ENCODE measurements at places on chromosomes 1 and 21. TPM values are rescaled to one million over a fixed set of nuclear protein-coding genes. Genes with fewer than 3 reads are reported as not detected.

L1TD1 gene
- 1.9 TPM for total RNA-seq

IRF6 gene
- total RNA-seq = 2.8 TPM

REN gene
- not detected for total RNA-seq

PRELP gene
- total RNA-seq = 4.4 TPM

RAVER2 gene
- total RNA-seq = 27.1 TPM

RPTN gene
- total RNA-seq = not detected

AGPAT3 gene
- 35.5 TPM for total RNA-seq

G0S2 gene
- total RNA-seq = 6.1 TPM

AMPD1 gene
- 0.89 TPM for total RNA-seq

MAP1LC3C gene
- 3.7 TPM for total RNA-seq

TMEM240 gene
- 10.2 TPM for total RNA-seq

RALGPS2 gene
- total RNA-seq = 38.8 TPM

CLCA1 gene
- total RNA-seq = 0.06 TPM

DNA sequence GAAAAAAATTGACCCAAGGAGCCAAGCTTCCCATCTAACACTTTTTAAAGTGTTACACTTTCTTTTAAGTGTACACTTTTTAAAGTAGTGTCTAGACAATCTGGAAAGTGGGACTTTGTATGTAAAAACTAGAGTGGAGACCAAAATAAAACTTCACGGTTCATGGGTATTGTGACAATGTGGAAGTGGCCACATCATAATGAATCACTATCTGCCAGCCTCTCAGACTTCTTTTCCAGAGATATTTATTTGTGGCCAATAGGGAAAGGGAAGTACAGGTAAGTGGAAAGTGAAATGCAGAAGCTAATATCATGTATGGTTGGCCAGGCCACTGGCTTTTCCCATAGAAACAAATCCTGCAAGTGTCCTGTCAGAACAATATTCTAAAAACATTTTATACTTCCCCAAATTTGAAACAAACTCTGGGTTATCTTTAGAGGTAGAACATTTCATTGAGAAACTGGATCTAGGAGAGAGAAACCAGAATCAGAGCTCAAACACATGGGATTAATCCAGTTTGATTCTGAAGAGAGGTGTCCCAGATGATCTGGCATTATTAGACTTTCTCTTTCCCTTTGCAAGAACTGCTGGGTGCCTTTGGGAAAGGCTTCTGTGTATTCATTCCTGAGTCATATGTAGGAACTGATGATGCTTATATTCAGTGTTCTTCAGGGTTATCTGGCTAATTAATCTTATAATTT is 2.0 kb downstream of the TNFSF18 start:
- no peak overlapping the region for H3K4me3 ChIP-seq
- H3K27ac ChIP-seq = no peak overlapping the region

- no peak for DNase-seq
- H3K27ac ChIP-seq = no peak overlapping the region
- H3K4me1 ChIP-seq = no peaks in the 10 kb centered on the region
- H3K4me3 ChIP-seq = no peak overlapping the region
Measured at GRCh38 chr1:112982853-112983536, 27.0 kb upstream of the SLC16A1 start.

- DNase-seq = no peak
- H3K36me3 ChIP-seq = no peaks in the 10 kb centered on the region
- H3K27ac ChIP-seq = no peak overlapping the region
- no peak overlapping the region for H3K4me3 ChIP-seq
Measured at GRCh38 chr1:94606471-94606870, 64.9 kb upstream of the F3 start.

DNA sequence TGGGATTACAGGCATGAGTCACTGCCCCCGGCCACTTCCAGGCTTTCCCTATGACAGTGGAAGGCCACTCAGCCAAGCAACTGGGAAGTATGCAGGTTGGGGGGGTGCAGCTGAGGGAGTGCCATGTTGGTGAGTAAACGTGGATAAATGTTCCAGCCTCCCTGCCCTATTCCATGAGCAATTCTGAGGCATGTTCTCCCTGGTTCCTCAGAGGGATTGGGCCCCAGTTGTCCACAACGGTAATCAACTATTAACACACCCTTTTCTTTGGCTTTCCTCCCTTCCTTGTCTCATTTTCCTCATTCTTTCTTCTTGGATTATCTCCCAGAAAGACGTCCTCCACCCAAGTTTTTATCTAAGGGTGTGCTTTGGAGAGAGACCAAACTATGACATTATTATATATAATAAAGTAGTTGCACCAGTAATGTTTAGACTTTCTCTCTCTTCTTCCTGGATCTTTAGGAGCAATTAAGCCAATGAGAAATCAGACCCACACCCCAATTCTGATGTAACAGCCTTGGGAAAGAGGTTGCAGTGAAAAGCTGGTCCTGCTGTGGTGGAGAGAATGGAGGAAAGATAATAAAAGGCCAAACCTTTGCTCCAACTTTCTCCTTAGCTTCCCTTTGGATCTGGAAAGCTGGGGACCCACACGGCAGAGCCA is 6.8 kb upstream of the SLAMF9 start:
- H3K27me3 ChIP-seq = no peaks in the 10 kb centered on the region
- no peaks in the 10 kb centered on the region for H3K4me1 ChIP-seq
- H3K27ac ChIP-seq = peak overlapping the region; percentile 34
- no peak for DNase-seq
- H3K4me3 ChIP-seq = no peak overlapping the region

- no peak overlapping the region for H3K27ac ChIP-seq
- no peak overlapping the region for H3K4me3 ChIP-seq
- DNase-seq = no peak
- no peaks in the 10 kb centered on the region for H3K36me3 ChIP-seq
- H3K27me3 ChIP-seq = no peaks in the 10 kb centered on the region
Measured at GRCh38 chr1:117301901-117302300, 65.3 kb upstream of the MAN1A2 start.

GRCh38 chr1:27491748-27492700 is 2.1 kb upstream of the WASF2 start:
- H3K27me3 ChIP-seq = no peaks in the 10 kb centered on the region
- H3K4me1 ChIP-seq = peaks cover 35% of the 10 kb centered on the region
- DNase-seq = no peak
- H3K4me3 ChIP-seq = no peak overlapping the region

DNA sequence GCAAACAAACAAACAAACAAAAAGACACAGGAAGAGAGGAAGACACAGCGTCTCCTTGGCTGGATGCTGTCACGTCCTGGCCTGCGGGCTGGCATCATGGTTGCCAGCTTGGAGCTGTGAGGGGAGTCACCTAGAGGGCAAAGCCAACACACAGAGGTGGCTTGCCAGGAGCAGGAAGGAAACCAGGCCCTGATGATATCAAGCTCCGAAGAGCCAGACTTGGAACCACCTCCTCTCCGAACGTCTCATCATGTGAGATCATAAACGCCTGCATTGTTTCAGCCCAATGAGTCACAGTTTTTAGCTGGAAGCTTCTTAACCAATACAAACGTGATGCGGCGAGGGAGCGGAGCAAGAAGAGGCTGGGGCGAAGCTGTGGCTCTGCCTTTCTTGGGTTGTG is 8.7 kb downstream of the PLA2G2D start:
- H3K4me3 ChIP-seq = no peak overlapping the region
- H3K4me1 ChIP-seq = peaks cover 12% of the 10 kb centered on the region
- no peak overlapping the region for H3K27ac ChIP-seq
- no peak for DNase-seq
- no peaks in the 10 kb centered on the region for H3K36me3 ChIP-seq

DNA sequence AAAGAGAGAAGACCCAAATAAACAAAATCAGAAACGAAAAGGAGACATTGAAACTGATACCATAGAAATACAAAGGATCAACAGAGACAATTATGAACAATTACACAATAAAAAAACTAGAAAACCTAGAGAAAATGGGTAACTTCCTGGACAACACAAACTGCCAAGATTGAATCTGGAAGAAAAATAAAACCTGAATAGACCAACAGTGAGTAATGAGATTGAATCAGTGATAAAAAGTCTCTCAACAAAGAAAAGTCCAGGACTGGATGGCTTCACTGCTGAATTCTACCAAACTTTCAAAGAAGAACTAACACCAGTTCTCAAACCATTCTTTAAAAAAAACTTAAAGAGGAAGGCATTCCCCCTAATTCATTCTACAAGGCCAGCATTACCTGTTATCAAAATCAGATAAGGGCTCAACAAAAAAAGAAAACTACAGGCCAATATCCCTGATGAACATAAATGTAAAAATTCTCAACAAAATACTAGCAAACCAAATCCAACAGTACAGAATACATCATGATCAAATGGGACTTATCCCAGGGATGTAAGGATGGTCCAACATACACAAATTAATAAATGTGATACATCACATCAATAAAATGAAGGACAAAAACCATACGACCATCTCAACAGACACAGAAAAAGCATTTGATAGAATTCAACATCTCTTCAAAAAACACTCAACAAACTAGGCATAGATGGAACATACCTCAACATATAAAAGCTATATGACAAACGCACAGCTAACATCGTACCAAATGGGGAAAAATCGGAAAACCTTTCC is 119.9 kb downstream of the ACBD6 start:
- no peak overlapping the region for H3K27ac ChIP-seq
- no peak for DNase-seq
- no peak overlapping the region for H3K4me3 ChIP-seq
- no peaks in the 10 kb centered on the region for H3K4me1 ChIP-seq
- no peaks in the 10 kb centered on the region for H3K27me3 ChIP-seq
- H3K36me3 ChIP-seq = no peaks in the 10 kb centered on the region

- no peaks in the 10 kb centered on the region for H3K36me3 ChIP-seq
- no peak for DNase-seq
- H3K27me3 ChIP-seq = no peaks in the 10 kb centered on the region
- H3K4me1 ChIP-seq = peaks cover 11% of the 10 kb centered on the region
- H3K4me3 ChIP-seq = peak within 1 kb of the TSS; percentile 99
- H3K27ac ChIP-seq = peak within 1 kb of the TSS; percentile 100
Measured at GRCh38 chr1:93180723-93181613, at the start of gene CCDC18. CCDC18 (plus strand) TSS chr1:93180724; CDS start chr1:93183362, 2,638 bp downstream.

- no peak overlapping the region for H3K27ac ChIP-seq
- no peaks in the 10 kb centered on the region for H3K36me3 ChIP-seq
- no peak for DNase-seq
- no peaks in the 10 kb centered on the region for H3K27me3 ChIP-seq
- H3K4me1 ChIP-seq = no peaks in the 10 kb centered on the region
- no peak overlapping the region for H3K4me3 ChIP-seq
Measured at GRCh38 chr1:84722794-84723193, 32.5 kb upstream of the SSX2IP start.

- no peak overlapping the region for H3K4me3 ChIP-seq
- no peak for DNase-seq
- H3K27ac ChIP-seq = no peak overlapping the region
- no peaks in the 10 kb centered on the region for H3K27me3 ChIP-seq
- no peaks in the 10 kb centered on the region for H3K4me1 ChIP-seq
- peaks cover 98% of the 10 kb centered on the region for H3K36me3 ChIP-seq
Measured at GRCh38 chr21:45994759-45995685, 13.5 kb downstream of the COL6A1 start.

DNA sequence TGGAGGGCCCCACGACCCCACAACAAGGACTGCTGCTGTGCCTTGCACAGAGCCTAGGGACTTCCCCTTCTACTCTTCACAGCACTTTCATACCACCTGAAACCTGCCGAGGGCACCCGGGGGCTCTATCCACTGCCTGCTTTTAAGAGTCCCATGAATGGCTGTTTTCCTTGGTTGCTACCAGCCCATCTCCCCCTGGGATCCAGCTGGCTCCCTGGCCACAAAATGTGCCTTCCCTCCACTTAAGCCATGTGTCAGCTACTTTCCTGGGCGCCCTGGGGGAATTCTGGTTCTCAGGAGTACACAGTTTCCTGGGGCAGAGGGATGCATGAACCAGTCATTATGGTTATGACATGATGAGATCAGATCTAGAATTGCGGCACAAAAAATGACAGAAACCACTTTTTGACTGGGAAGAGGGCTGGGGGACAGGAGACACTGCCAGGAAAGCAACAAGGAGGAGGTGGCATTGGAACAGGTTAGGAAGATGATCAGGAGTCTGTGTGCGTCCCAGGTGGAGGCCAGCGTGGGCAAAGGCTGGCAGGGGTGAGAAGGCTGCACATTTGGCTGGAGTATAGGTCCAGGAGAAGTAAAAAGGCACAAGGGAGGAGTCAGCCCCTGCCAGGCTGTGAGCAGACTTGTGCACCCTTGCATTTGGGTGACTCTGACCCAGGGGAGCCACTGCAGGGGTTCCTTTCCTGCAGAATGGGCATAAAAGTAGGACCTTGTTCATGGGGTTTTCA is 3.2 kb upstream of the TNFRSF8 start:
- no peaks in the 10 kb centered on the region for H3K36me3 ChIP-seq
- no peak for DNase-seq
- H3K27me3 ChIP-seq = peaks cover 43% of the 10 kb centered on the region
- peaks cover 14% of the 10 kb centered on the region for H3K4me1 ChIP-seq
- H3K27ac ChIP-seq = no peak overlapping the region
- H3K4me3 ChIP-seq = no peak overlapping the region

DNA sequence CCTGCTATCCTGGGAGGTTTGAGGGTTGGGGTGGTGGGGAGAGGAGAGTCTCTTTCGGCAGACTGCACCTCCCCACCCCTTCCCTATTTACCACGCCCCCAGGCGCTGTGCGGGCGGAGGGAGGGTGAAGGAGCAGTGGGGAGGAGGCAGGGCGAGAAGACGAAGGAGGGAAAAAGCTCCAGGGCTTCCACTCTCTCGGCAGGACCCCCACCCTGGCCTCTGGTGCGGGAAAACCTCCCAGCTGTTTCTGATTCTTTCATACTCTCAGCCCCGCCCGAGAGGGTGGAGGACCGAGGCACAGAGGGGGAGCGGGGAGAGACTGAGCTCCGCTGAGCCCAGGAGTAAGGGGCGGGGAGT is 866 bp upstream of the WNT2B start:
- peak overlapping the region; percentile 5 for H3K27ac ChIP-seq
- peak overlapping the region; percentile 39 for H3K4me3 ChIP-seq
- no peaks in the 10 kb centered on the region for H3K36me3 ChIP-seq
- H3K27me3 ChIP-seq = peaks cover 53% of the 10 kb centered on the region

GRCh38 chr1:229170778-229171505 is 100.0 kb upstream of the RAB4A start:
- no peaks in the 10 kb centered on the region for H3K27me3 ChIP-seq
- H3K4me3 ChIP-seq = no peak overlapping the region

DNA sequence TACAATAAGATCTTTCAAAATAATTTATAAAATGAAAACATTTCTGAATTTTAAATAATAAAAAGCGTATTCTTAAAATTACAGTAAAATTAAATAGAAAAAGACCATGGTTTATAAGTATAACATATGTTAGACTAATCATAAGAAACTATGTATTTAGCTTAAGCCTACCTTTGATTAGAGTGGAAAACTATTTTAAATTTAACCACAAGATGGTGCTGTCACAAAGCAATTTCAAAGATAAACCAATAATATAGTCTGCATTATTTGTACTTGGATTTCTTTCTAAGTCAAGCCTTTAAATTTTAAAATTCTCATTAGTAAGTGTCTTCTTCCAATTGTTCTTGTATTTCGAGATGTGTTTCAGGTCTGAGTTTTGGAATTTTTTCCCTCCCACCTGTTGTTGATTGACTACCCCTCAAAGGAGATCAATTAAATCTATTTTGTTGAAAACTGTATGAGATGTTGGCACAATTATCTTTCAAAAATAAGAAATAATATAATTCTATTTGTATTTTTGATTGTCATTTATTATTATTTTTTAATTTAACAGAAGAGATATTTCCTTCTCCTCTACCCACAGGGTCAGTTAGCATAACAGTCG is 459.8 kb downstream of the KCNT2 start:
- H3K36me3 ChIP-seq = no peaks in the 10 kb centered on the region
- H3K4me3 ChIP-seq = no peak overlapping the region
- H3K27me3 ChIP-seq = no peaks in the 10 kb centered on the region

- peaks cover 5% of the 10 kb centered on the region for H3K27me3 ChIP-seq
- H3K4me1 ChIP-seq = peaks cover 69% of the 10 kb centered on the region
- no peak overlapping the region for H3K4me3 ChIP-seq
- no peaks in the 10 kb centered on the region for H3K36me3 ChIP-seq
- H3K27ac ChIP-seq = no peak overlapping the region
Measured at GRCh38 chr1:46552357-46553237, 1.1 kb upstream of the KNCN start.

Data from spinal cord (tissue), 10 donors.